ENCODE measurements at places on chromosomes 3 and 15.

GRCh38 chr15:55846116-55846707 lies 103.3 kb upstream of the PRTG start:
- no peak for DNase-seq

DNA sequence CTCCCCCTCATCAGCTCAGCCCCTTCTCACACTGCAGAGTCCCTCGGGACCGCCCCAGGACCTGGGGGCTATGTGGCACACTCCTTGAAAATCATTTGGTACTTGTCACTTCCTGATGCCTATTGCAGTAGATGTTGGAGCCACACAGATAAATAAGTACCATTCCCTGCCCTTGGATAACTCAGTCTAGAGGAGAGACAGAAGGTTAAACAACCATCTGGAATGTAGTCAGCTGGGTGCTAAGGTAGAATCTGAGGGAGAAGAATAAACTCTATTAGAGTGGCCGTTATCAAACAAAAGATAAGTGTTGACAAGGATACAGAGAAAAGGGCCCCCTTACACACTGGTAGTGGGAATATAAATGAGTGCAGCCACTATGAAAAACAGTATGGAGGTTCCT lies 112.3 kb upstream of the NR2E3 start:
- no peak for DNase-seq

DNA sequence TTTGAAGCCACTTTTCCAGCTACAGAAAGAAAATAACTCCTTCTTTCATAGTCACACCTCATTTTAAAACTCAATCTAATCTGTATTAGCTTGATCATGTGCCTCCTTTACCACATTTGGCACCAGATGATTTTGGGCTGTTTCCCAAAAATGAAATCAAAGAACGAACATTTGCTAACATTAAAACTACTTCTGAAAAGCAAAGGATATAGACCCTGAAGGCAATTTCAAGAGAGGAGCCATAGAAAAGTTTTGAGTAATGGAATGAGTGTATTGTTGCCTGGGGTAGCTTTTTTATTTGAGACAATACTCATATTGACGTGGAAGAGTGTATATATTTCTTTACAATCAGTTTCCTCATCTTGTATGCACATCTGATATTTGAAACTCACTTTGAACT lies 152.8 kb upstream of the TBL1XR1 start:
- no peak for DNase-seq

DNA sequence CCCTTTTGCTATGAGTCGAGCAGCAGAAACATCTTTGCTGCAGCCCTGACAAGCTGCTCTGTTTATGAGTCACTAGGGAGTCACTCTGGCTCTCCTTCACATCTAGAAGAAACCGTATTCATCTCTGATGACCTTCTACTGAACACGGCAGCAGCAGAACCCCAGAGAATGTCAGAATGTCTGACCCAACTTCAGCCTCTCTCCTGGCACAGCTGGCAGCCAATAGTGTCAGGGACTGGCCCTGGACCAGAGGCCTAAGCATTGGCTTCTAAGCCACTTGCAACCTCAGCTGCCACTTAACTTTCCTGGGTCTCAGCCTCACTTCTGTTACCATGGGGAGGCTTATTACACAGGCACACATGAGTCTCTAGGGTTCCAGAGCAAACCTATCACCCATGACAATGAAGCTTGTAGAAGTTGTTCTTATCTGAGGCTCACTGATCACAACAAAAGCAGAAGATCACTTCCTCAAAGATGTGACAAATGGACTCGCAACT lies 184.1 kb upstream of the TLE3 start:
- no peak for DNase-seq

- DNase-seq = no peak
These were observed 15.4 kb upstream of the CRBN start for GRCh38 chr3:3194861-3195260.

- DNase-seq = no peak
These were observed 231.9 kb upstream of the WNT5A start for GRCh38 chr3:55719006-55719405.

GRCh38 chr15:88655800-88656488 lies 17.1 kb downstream of the ISG20 start:
- no peak for DNase-seq

GRCh38 chr3:117856354-117856753 lies 1146.8 kb downstream of the TUSC7 start:
- no peak for DNase-seq

DNA sequence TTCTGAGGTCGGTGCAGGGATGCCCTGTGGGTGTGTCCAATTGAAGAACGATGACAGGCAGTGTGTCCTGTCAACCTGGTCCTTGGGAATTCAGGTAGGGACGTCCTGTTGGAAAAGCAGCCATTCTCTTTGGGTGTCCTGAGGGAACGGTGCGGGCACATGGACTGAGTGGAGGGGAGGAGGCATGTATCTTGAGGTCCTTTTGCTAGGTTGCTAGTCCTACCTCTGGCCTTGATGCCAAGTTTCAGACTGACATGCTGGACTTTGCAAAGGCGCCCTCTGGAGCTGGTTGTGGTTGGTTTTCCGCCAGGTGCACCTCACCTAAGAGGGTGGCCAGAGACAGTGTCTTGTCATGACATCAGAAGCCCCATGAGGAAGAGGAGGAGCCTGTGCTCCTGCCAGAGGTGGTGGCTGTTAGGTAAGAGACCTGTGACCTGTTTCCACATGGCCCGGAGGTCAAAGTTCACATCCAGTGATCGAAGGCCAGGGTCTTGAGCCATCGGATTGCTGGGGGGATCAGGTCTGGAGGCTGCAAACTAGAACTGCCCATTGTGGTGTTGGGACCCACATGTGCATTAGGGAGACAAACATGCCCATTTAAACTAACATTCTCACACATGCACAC lies 106.3 kb downstream of the SNRPN start:
- DNase-seq = no peak

DNA sequence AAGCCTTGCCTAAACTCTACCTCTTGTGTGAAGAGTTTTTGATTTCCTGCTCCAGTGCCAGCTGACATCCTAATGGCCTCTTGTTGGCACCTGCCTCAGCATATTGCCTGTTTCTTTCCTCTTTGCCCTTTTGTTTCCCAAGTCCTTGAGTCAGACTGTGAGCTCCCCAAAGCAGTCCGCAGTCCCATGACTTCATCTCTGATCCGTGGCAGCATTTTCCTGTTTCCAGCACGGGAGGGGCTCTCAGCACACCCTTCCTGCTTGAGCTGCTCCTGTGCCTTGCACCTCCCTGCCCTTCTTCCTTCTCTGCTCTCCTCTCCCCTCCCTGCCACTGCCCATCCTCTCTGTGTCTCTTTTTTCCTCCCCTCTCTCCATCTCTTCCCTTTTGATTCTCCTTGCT lies 179.6 kb downstream of the EPHB1 start:
- no peak for DNase-seq

GRCh38 chr3:49723296-49723627 lies 489 bp downstream of the GMPPB start:
- peak; percentile 73 for DNase-seq

GRCh38 chr15:68353421-68354135 lies 76.0 kb downstream of the FEM1B start:
- DNase-seq = no peak

GRCh38 chr3:56836276-56837163 lies 34.8 kb upstream of the ARHGEF3 start:
- no peak for DNase-seq

- DNase-seq = no peak
These were observed 269.1 kb downstream of the SCAPER start for GRCh38 chr15:76636059-76636458.

GRCh38 chr3:107794664-107795443 lies 272.1 kb downstream of the BBX start:
- no peak for DNase-seq
